Brain (organoid and tissue), 16 donors: ENCODE measurements at places on chromosomes 12 and 14. TPM values are rescaled to one million over a fixed set of nuclear protein-coding genes. Genes with fewer than 3 reads are reported as not detected.

The RTRAF gene
- polyA plus RNA-seq, result 178 TPM

The COPZ1 gene
- polyA plus RNA-seq, result 220 TPM

The FOXA1 gene
- polyA plus RNA-seq, result 20.9 TPM

The TAC3 gene
- 4.5 TPM for polyA plus RNA-seq

The KRT82 gene
- not detected for polyA plus RNA-seq

The WDR89 gene
- polyA plus RNA-seq, result 5.1 TPM

The PIWIL1 gene
- polyA plus RNA-seq, result not detected

The ERGIC2 gene
- polyA plus RNA-seq, result 12.4 TPM

The KLHL33 gene
- polyA plus RNA-seq, result not detected

The MGST1 gene
- polyA plus RNA-seq, result 81.6 TPM

The FAM186B gene
- polyA plus RNA-seq, result 0.15 TPM

The CD9 gene
- polyA plus RNA-seq, result 131 TPM

The IRAK3 gene
- polyA plus RNA-seq, result 0.39 TPM

The CPNE6 gene
- polyA plus RNA-seq, result 20.6 TPM

The BBOF1 gene
- polyA plus RNA-seq, result 4.9 TPM

The CCDC38 gene
- polyA plus RNA-seq, result not detected

The CLEC4D gene
- polyA plus RNA-seq, result not detected

The GOLGA5 gene
- polyA plus RNA-seq, result 25.2 TPM

The PRB2 gene
- not detected for polyA plus RNA-seq

The TSPAN19 gene
- not detected for polyA plus RNA-seq

The HDAC7 gene
- 8.2 TPM for polyA plus RNA-seq

The RNF212B gene
- polyA plus RNA-seq, result not detected
